Upper lobe of left lung (tissue), 6 donors: ENCODE measurements at places on chromosomes 1 and 21.
A peak's percentile ranks its signal among the peaks of the same experiment; 100 is the strongest.

DNA sequence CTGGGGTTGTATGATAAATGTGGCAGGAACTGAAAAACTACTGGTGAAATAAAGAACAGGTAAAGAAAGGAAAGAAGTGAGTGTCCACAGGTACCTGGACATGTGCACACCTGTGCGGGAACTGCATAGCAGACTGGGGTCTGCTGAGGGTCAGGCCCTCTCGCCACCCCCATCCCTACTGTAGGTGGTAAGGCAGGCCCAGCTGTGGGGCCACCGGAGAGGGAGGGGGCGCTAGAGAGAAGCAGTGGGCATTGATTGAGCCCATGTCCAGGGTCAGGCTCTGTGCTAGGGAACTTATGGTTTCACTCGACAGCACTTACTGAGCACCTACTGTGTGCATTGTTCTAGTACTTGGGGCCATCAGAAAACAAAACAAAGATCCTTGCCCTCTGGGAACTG is 400.5 kb downstream of the MATN1 start:
- no peak for DNase-seq

- DNase-seq, result no peak
Observed at GRCh38 chr1:161180639-161181038, 3.3 kb upstream of the B4GALT3 start.

- no peak for DNase-seq
Observed at GRCh38 chr21:41431788-41432548, 5.9 kb downstream of the MX1 start.

DNA sequence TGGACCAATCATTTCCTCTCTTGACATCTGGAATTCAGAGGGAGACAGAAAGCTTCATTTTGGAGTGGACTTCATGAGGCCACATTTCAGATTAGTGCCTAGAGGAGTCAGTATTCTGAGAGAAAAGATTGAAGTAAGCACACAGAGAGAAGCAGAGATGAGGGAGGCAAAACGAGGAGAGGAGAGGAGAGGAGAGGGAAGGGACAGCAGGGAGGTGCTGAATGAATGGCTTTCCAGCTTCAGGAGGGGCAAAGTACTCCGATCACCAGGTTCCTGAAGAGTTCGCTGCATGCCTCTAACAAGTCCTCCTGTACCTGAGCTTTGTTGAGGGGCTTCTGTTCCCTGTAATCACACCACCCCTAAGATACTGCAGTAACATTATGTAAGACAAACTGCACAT is 76.0 kb downstream of the NRIP1 start:
- no peak for DNase-seq

DNA sequence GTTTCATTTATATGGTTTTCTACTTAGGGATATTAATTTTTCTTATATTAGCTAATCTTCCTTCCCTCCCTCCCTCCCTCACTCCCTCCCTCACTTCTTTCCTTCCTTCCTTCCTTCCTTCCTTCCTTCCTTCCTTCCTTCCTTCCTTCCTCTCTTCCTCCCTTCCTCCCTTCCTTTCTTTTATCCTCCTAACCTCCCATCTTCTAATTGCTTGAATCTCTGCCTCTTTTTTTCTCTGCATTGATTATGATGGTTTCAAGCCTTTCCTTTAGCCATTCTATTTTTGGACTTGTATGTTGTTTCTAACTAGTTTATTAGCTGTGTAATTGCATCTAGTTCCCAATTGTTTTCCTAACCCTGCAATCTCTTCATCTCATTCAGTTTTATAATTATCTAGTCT is 17.0 kb upstream of the PKP1 start:
- no peak for DNase-seq

DNA sequence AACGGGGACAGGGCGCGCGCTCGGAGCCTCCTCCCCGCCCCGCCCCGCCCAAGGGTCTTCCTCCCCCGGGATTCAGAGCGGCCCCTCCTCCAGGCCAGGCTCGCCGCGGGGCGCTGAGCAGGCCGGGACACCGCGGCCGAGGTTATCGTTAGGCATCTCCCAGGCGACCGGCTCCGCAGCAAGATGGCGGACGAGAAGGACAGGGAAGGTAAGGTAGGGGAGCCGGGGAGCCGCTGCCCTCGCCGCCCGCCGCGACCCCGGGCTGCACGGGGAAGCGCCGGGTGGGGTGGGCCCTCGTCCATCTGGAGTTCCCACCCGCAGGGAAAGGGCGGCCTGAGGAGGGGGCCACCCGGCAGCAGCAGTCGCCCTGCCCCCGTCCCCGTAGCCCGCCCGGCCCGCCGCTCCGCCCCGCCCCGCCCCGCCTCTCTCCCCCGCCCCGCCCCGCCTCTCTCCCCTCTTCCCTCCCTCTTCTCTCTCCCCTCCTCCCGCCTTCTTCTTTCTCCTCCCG is 105.9 kb upstream of the HNRNPU start:
- peak; percentile 94 for DNase-seq

DNA sequence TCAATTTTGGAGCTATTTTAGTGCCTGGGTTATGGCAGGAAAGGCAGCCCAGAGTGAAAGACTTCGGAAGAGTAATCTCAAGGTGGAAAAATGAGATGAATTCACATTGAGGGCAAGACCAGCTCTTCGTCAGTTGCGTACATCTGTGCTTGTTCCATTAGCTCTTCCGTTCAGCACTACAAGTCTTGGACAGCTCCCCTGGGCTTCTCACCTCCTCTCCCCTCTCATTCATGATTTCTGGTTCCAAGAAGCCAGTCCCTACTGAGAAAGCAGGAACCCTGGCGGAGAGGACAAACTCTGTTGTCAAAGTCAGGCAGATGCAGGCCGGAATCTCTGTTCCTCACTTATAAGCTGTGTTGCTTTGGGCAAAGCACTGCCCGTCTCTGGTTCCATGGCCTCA is 76.5 kb downstream of the ACTL8 start:
- DNase-seq, result peak; percentile 12

- peak; percentile 86 for DNase-seq
Observed at GRCh38 chr1:147598621-147599361, 57.5 kb downstream of the BCL9 start.

GRCh38 chr1:63411066-63411465 is 43.6 kb downstream of the ALG6 start:
- no peak for DNase-seq

DNA sequence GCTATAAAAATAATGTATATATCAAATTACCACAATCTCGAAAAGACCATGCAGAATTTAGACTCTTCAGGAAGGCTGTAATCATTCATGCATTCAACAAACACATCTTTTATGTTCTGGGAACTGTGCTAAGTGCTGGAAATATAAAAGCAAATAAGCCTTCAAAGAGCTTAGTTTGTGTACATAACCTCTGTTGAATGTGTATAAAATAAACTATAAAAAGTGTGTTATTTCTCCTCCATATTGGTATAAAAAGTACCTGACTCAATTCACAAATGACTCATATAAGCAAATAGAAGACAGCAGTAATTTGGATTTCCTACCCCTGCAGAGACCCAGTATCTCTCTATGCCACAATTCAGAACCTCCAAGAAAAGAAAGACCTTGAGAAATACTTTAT is 36.8 kb downstream of the RAB3GAP2 start:
- no peak for DNase-seq

DNA sequence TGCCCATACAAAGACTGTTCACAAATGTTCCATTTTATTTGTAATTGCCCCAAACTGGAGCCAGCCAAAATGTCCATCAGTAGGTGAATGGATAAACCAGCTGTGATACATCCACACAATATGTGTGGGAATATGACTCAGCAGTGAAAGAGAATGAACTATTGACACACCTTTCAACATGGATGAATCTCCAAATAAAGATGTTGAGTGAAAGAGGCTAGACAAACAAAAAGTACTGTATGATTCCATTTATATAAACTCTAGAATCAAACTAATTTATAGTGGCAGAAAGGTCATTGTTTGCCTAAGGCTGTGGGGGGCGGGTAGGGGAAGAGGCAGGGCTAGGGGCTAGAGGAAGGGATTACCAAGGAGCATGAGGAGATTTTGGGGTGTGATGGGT is 4.5 kb downstream of the DHCR24 start:
- no peak for DNase-seq

DNA sequence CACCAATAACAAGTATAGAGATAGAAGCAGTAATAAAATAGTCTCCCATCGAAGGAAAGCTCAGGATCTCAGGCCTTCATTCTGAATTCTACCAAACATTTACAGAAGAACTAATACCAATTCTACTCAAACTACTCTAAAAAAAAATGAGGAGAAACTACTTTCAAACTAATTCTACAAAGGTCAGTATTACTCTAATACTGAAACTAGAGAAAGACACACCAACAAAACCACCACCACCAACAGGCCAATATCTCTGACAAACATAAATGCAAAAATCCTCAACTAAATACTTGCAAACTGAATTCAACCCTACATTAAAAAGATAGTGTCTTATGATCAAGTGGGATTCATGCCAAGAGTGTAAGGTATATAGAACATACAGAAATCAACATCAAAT is 1078.4 kb downstream of the KCNT2 start:
- no peak for DNase-seq

DNA sequence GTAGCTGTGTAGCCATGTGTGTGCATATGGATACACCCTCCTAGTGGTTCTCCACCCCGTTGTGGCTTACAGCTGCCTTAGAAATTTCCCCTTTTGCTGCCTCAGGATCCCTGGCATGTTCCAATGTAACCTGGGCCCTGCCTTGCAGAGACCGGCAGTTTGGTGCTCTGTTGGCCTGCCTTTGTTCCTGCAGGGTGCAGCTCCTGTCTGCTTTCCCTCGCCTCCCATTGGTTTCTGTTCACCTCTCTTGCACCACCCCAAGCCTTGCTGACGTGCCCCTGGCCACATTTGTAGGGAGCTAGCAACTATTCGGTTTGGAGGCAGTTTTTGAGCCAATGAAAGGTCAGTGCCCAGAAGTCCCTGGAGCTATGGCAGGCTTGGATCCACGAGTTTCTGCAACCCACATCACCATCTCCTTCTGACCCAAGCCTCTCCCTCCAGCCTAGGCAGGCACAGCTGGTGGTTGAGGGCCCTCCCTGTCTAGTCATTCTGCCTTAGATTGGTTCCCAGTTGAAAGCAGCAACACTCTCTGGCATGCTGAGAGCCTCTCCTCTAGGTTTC is 54.9 kb downstream of the MAB21L3 start:
- no peak for DNase-seq

DNA sequence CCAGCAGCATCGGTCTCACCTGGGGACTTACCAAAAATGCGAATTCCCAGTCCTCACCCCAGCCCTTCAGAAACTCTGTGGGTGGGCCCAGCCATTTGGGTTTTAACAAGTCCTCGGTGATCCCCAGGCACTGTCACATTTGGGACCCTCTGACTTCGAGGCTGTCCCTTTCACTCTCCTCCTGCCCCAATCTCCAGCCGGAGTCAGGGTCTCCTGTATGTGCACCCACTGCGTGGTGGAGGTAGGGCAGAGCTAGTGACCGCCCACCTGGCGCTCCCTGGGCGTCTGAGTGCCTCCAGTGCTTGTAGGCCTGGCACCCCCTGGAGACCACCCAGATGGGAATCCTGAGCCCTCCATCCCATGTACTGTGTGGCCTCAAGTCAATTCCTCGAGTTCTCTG is 31.1 kb downstream of the EPHA8 start:
- no peak for DNase-seq

DNA sequence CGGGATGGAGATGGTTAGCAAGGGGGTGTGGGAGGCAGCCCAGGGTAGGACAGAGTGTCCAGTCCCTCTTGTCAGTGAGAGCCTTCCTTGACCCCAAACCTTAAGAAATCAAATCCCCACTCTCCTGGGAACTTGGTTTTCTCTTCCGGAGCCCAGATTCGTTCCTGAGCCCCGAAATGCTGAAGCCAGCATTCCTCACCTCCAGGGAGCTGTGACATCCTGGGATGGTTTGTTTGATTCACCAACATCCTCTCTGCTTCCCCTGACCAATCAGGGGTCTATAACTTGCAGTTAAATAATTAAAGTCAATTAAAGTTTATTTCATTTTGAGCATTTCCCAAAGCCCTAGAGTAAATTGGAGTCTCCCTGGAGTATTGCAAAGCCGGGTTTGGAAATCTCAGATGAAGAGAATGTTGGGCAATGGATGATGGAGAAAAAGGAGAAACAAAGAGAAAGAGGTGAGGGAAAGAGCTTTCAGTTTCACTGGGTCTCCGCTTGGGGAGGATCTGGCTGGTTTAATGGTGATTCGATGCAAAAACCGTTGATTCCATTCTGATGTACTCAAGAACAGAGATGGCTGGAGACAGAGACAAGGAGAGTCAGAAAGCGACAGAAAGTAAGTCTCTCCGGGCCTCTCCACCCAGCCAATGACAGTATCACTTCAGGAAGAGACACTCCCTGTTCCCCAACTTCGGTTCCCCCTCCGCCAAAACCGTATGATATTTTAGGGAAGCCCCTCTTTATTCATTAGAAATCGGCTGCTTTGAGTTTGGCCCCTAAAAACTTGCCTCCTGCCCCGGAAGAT is 12.8 kb upstream of the ALX3 start:
- DNase-seq, result no peak

DNA sequence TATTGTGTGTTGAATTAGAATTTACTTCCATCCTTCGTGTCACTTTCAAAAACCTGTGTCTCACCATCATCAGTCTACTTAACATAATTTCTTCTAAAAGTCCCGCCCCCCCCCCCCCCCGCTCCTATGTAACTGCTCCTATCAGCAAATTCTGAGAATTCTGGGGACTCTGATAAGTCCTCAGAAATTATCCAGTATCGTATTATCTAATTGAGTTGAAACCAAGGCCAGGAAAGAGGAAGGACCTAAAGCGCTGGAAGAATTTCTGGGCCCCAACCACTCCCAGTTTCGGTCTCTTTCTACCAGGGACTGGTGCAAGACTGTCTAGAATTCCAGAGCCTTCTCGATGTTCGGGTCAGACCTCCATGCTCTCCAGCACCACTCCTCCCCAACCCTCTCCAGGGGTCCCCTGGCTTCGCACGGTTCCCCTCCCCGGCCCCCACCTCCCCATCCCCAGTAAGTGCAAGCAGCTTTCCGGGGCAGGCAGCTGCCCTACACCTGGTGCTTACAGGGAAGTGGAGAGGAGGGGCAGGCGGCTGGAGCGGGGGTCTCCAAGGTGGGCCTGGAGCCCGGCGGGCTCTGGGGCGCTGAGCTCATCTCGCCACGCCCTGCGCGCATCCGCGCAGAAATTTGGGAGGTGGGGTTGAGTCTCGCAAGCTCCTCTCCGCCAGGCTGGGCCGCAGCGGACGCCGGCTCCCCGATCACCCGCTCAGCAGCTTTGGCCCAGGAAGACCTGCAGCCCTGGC is 16.0 kb upstream of the ZNF496 start:
- peak; percentile 86 for DNase-seq

- no peak for DNase-seq
Observed at GRCh38 chr21:40067751-40068150, 200.5 kb downstream of the PCP4 start.

DNA sequence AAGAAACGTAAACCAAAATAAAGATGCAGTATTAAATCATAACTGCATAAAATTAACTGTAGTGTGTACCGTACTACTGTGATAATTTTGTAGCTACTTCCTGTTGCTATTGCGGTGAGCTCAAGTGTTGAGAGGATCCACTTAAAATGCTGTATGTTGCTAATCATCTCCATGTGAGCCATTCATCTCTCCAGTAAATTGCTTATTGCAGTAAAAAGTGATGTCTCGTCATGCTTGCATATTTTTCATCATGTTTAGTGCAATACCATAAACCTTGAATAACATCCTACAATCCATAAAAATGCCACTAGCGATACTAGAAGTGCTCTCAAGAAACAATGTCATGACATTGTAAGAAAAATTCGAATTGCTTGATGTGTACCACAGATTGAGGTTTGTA is 66.3 kb downstream of the RAVER2 start:
- DNase-seq, result no peak
